Activated gamma-delta T cell treated with anti-CD3 and anti-CD28 coated beads, Interleukin-2, amount 50 U/mL, for 16 hours (primary cell): ENCODE measurements at places on chromosomes 4 and X.
A peak's percentile ranks its signal among the peaks of the same experiment; 100 is the strongest.

DNA sequence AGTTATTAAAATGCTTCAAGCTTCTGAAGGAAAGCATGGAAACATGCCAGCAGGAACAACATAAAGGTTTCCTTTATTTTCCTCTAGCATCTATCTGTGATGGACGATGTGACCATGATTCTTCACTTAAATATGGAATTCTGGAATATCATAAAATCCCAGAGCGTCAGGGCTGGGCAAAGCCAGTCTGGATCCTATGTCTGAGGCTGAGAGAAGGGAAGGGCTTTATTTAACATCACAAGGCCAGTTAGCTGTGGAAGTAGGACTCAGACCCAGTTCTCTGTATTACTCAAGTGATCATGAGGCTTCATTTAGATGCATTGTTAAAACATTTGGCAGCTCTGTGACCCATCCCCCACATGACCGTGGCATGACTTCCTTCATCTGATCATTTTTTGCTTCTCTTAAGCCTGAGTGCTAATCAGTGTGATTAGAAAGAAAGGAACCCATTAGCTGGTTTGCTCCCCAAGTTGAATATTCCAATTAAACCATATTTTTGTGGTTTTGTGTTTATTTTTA, 40.9 kb upstream of the EOLA2 start:
- DNase-seq: no peak

DNA sequence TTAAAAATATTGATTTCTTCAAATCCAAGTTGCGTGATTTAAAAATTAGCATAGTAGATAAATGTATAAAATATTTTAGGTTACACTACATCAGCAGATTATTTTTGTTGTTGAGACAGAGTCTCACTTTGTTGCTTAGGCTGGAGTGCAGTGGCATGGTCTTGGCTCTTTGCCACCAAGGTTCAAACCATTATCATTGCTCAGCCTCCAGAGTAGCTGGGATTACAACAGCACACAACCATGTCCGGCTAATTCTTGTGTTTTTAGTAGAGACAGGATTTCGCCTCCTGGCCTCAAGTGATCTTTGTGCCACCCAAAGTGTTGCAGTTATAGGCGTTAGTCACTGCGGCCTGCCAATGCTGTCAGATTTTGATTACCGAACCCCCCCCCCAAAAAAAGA, 1390.5 kb upstream of the TENM3 start:
- no peak for DNase-seq

- DNase-seq: peak; percentile 37
These were observed 23.6 kb downstream of the CA5B start for GRCh38 chrX:15761564-15762191.

- no peak for DNase-seq
These were observed 623.6 kb upstream of the TENM3 start for GRCh38 chr4:181619651-181620050.

GRCh38 chrX:114710571-114710970, 126.7 kb downstream of the HTR2C start:
- DNase-seq: no peak

GRCh38 chrX:48939524-48940228, 17.7 kb downstream of the OTUD5 start:
- no peak for DNase-seq

GRCh38 chrX:21715337-21715736, 42.6 kb downstream of the SMPX start:
- DNase-seq: no peak

DNA sequence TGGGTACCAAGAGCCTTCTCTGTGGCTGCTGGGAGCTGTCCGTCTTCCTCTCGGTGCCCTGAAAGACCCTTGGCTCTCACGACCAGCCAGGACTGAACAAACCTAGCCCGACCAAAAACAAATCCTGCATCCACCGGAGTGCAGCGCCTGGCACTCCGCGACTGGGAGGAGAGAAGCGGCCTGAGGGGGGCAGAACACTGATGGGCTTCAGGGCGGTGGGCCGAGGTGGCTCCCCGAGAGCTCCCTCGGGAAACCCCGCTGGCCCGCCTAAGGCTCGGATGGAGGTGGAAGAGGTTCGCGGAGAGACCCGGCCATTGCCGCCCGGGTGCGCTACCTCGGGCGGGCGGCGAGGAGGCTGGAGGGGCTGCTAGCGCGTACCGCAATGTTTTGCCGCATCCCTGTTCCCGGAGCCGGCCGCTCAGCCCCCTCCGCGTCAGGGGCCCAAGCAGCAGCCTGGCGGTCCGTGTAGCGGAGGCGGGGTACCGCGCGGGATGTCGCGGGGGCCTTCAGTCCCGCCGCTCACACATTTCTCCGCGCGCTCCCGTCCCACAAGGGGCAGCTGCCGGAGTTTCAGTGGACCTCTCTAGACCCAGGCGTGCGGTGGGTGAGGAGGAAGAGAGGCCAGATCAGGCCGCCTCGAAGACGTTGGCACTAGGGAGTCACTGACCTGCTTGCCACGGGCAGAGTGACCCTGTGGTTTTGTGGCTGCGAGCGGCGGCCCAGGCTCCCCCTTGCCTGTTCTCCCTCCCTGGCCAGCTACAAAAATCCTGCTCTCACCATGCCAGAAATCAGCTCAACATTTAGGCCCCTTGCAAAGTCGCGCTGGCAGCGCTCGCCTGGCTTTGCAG, 2.2 kb downstream of the SLITRK4 start:
- DNase-seq: no peak

- no peak for DNase-seq
These were observed 11.3 kb upstream of the SLC25A6 start for GRCh38 chrX:1403228-1403627.

GRCh38 chr4:6721121-6721520, 5.1 kb downstream of the BLOC1S4 start:
- no peak for DNase-seq

DNA sequence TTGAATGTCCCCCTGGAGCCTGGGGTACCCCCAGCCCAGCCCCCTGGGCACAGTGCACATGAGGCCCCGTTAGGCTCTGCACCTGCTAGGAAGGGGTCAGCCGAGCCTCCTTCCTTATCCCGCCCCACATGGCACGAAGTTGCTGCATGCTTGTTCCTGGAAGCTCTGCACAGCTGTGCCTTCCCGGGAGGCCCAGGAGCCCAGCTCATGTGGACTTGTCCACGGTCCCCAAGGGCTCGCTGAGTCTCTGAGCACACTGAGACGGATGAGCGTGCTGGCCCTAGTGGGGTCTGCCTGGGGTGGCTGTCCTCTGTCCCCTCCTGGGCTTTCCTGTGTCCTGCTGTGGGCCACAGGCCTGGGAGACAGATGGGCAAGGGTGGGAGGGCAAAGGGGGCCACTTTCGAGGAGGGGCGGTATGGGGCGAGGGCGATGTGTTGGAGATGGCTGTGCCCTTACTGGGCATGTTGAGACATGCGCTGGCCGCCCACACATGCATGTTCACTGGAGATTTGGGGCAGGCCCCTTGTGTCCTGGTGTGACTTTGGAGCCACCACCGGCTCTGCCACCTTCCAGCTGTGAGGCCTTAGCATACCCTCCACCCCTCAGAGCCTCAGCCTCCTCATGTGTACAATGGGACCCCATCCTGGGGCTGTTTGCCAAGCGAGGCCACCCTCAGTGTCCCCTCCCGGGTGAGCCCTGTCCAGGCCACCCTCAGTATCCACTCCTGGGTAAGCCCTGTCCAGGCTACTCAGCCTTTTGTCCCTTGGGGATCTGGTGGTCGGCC, 237.6 kb downstream of the AFAP1 start:
- no peak for DNase-seq

DNA sequence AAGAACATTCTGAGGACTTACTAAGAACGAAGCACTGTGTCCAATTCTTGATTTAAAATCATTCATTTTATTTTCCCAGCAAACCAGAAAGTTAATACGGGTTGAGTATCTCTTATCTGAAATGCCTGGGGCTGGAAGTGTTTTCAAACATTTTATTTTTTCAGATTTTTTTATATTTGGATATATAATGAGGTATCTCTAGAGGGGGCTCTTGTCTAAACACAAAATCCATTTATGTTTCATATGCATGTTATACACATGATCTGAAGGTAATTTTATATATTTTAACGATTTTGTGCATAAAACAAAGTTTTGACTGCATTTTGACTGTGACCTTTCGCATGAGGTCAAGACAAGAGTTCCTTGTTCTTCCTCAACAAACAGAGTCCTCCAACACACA, 320.9 kb downstream of the ASMT start:
- no peak for DNase-seq

- DNase-seq: no peak
These were observed 34.1 kb downstream of the HNRNPH2 start for GRCh38 chrX:101442085-101442484.

DNA sequence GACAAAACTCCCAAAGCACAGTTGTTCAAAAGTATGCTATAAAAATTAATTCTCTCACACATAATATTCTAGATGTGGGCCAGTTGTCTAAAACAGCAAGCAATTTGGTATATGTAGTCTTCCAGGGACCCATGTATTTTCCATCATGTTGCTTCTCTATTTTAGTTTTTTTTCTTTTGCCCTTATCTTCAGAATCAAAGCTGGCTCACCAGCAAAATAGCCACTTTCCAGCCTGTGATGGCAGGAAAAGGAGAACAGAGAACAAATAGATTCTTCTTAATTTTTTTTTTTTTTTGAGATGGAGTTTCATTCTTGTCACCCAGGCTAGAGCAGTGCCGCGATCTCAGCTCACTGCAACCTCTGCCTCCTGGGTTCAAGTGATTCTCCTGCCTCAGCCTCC, 680.8 kb upstream of the TENM3 start:
- DNase-seq: no peak

DNA sequence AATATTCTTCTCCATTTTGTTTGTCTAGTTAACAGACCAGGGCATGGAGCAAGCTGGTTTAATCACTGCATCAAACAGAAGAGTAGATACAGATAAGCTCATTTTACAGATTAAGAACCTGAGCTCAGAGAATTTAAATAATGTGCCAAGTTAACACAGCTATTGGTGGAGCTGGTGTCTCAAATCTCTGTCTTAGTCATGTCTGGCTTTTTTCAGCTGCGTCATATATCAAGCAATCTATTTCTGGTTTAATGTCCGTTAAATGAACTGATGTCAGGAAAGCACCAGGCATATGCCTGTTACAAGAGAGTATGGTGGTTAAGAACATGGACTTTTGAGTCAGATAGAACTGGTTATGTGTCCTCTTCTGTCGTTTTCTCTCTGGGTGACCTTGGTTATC, 79.8 kb upstream of the ADGRA3 start:
- DNase-seq: no peak

DNA sequence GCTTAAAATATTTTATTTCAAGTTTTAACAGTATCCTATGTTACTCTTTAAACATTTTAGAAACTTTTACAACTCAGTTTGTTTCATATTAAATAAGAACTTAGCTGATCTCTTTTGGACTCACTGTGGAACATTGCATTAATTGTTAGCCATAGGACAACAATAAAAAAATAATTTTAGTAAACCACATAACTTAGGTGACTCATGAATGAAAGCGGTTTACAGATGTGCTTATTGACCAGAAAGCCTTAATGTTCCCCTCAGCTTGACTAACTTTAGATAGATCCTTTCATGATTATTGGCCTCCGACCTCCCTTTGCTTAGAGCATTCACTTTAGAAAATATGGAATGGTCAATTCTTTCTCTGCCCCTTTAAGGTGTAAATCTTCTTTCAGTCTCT, 783.5 kb upstream of the MAGEB2 start:
- no peak for DNase-seq

DNA sequence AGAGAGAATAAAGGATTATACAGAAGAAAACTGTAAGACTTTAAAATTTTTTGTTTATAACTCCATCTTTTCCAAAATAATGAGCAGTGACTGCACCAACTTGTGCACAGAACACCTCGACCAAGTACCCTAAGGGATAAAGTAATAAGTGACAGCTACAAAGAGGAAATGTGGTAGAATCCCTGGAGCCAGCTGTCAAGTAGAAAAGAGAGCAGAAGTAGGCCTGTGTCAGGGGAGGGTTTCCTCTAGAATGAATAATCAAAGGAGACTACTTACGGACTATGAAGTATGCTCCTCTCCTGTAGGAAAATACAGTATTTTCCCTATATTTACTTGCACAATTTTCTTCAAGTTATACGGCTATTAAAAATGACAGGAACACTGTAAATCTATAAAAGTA, 1.2 kb downstream of the EIF1AX start:
- DNase-seq: no peak

GRCh38 chr4:78058591-78059523, 1.7 kb downstream of the FRAS1 start:
- no peak for DNase-seq

DNA sequence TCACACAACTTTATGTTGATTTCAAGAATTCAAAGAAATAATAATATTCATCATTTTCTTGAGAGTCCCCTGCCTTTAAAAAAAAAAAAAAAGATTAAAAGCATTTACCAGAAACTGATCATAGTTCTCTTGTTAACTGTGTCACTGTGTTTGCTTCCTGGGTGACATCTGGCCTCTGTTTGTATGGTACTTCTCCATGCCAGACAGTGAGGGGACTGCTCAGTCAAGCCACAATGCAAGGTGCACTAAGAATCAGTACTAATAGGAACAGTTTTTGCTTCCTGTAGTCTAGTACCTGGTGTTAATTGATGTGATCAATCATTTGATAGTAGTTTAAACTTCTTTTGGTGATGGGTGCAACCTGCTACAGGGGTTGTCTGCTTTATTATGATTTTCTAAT, 77.5 kb downstream of the PHOX2B start:
- no peak for DNase-seq

GRCh38 chr4:61350932-61351331, 150.8 kb downstream of the ADGRL3 start:
- no peak for DNase-seq

DNA sequence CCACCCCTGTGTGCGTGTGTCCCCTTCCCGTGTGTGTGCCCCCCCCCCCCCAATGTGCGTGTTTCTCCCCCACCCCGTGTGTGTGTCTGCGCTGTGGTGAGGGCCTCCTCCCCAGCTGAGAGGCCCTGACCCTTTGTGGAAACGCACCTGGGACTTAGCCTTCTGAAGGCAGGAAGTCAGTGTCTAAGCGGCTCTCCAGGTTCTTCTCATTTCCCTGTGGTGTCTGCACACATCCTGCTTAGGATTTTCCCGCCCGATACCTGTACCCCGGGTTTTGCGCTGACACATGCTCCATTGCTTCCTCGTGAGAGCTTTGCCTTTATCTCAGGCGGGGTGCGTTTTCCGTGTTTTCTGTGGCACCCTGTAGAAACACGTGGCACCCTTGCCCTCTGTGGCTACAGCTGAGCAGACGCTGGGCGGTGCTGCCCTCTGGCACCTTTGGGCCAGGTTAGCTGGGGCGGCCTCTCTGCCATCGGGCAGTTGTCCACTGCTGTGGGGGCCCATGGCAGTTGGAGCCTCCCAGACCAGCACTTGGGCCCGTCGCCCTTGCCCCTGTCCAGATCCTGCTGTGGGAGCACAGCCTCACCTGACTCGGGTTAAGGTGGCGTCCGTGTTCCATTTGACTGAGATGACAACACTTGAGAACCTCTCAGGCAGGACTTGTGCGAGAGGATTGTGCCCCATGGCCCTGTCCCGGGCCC, 26.3 kb downstream of the MAEA start:
- DNase-seq: no peak

- DNase-seq: no peak
These were observed at the start of gene JCHAIN for GRCh38 chr4:70666369-70666768. Gene JCHAIN (minus strand): TSS chr4:70666508. CDS start chr4:70666490, 18 bp downstream.

- no peak for DNase-seq
These were observed 64.2 kb upstream of the ZNF518B start for GRCh38 chr4:10521424-10521823.

- DNase-seq: no peak
These were observed 1.6 kb downstream of the SLC49A3 start for GRCh38 chr4:687048-687970.
